ENCODE measurements at places on chromosomes 6 and 20.

DNA sequence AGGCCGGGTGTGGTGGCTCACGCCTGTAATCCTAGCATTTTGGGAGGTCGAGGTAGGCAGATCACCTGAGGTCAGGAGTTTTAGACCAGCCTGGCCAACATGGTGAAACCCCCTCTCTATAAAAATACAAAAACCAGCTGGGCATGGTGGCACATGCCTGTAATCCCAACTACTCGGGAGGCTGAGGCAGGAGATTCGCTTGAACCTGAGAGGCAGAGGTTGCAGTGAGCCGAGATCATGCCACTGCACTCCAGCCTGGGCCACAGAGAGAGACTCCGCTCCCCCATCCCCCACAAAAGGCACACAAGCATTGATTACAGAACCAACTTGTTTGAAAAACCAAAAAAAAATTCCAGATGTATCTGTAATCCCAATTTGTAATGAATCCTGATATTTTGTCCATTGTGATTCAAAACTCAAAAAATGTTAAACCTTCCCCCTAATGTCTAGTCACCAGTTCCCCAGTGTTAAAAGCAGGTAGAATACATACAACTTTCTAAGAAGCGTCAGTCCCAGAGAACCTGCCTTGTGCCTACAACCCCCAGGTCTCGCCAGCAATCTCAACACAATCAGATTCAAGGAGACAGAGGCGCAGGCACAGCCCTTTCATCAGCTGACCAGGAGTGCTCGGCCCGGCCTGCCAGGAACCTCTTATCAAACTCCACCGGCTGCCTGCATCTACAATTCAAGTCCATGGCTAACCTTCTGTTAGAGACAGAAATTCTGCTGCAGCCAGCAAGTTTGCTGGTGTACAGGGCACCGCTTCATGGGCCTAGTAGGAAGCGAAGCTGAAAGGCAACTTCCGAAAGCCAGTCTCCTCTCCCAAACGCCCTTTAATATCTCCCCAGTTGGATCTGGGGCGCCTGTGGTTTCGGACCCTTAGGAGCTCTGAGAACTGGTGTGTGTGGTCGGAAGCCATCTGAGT, 2.1 kb downstream of the EZR start:
- peak; percentile 38 for DNase-seq
- peak overlapping the region; percentile 100 for H3K4me3 ChIP-seq
- peak overlapping the region; percentile 99 for H3K27ac ChIP-seq
- peaks cover 29% of the 10 kb centered on the region for H3K4me1 ChIP-seq

- H3K36me3 ChIP-seq: no peaks in the 10 kb centered on the region
- H3K27me3 ChIP-seq: no peaks in the 10 kb centered on the region
- no peak overlapping the region for H3K4me3 ChIP-seq
These were observed 76.5 kb upstream of the TSHZ2 start for GRCh38 chr20:52895701-52896100.

DNA sequence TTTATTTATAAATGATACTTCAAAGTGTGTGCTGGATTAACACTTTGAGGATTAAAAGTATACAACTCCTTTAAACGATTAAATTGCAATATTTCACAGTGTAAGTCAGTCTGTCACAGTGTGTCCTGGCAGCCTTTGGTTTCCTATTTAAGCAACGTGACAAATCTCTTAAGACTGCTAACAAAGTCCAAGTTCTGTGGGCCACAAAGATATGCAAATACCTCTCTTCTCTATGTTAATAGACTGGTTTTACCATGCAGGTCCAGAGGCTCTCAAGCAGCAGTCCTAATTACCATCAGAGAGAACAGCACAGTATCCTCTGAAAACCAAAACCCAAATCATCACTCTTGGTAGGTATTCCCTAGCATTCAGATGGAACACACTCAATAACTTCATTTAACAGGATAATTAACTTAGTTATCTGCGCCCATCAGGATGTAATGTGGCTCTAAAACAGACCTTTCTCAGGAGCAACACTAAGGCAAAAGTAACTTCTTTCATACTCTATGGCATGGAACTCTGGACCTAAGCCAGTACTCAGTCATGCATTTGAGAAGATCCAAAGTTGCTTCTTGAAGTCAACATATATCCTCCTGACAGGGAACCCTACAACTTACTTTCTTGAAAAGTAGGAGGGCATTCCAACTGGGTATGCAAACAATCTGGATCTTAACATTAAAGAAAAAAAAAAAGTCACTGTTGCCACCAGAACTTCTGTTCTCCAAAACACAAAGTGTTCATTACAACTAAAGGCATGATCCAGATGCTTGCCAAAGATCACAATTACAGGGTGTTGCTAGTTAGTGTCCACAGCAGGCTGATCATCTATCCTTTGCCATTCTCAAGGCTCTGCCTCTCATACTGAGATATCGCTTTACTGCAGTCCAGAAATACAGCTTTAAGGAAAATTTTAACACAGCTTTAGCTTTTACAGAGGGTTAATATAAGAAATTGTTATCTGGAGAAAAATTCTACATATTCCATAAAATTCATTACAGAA, 53.2 kb downstream of the MAN1A1 start:
- H3K27me3 ChIP-seq: no peaks in the 10 kb centered on the region
- H3K4me3 ChIP-seq: no peak overlapping the region
- H3K27ac ChIP-seq: no peak overlapping the region
- peaks cover 9% of the 10 kb centered on the region for H3K4me1 ChIP-seq
- no peak for DNase-seq

- H3K27me3 ChIP-seq: no peaks in the 10 kb centered on the region
- H3K4me1 ChIP-seq: peaks cover 21% of the 10 kb centered on the region
- no peak overlapping the region for H3K4me3 ChIP-seq
These were observed 220.8 kb downstream of the TRDN start for GRCh38 chr6:123415844-123416468.

- no peak overlapping the region for H3K4me3 ChIP-seq
- no peaks in the 10 kb centered on the region for H3K4me1 ChIP-seq
- no peaks in the 10 kb centered on the region for H3K27me3 ChIP-seq
- DNase-seq: no peak
- no peak overlapping the region for H3K27ac ChIP-seq
These were observed 21.0 kb downstream of the NOL7 start for GRCh38 chr6:13635948-13636658.

- H3K27me3 ChIP-seq: no peaks in the 10 kb centered on the region
- DNase-seq: no peak
- no peak overlapping the region for H3K27ac ChIP-seq
- peaks cover 5% of the 10 kb centered on the region for H3K4me1 ChIP-seq
These were observed 20.1 kb downstream of the SRC start for GRCh38 chr20:37365760-37366638.

DNA sequence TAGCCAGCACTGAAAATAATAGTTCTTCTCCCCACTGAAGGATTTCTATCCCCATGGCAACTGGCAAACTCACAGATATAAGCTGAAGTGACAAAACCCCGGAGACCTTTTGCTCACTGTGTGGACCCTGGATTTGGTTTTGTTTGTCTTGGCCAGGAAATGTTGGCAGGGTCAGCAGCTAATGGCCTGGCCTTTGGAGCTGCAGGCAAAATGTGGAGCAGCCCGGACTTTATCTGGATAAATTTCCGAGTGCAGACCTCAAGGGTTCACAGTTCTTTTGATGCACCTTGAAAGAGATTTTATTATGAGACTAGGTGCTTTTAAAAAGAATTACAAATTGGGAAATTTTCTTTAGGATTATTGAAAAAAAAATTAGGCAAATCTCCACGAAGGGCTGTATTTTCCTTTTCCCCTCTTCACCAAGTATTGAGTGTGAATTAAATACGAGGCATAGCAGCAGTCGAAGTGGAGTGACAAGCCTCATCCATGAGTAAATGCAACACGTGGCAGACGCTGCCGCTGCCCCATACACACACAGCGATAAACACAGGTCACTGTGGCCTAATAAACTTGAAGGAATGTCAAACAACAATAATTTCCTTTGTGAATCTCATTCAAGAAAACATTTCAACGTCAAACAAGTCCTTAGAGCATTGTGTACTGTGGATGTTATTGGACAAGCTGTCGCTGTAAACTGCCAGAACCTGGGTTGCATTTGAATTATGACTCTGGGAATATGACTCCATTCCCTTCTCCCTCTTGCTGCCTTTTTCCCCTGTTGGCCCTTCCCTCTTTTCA, 35.1 kb upstream of the CCN6 start:
- DNase-seq: peak; percentile 76
- peaks cover 27% of the 10 kb centered on the region for H3K4me1 ChIP-seq
- H3K27me3 ChIP-seq: no peaks in the 10 kb centered on the region
- peak overlapping the region; percentile 55 for H3K27ac ChIP-seq
- no peak overlapping the region for H3K4me3 ChIP-seq
- no peaks in the 10 kb centered on the region for H3K36me3 ChIP-seq

- no peaks in the 10 kb centered on the region for H3K27me3 ChIP-seq
- H3K4me3 ChIP-seq: no peak overlapping the region
- H3K36me3 ChIP-seq: peaks cover 46% of the 10 kb centered on the region
- no peaks in the 10 kb centered on the region for H3K4me1 ChIP-seq
These were observed 348.3 kb downstream of the ESR1 start for GRCh38 chr6:152155792-152156191.

- H3K27me3 ChIP-seq: no peaks in the 10 kb centered on the region
- peaks cover 6% of the 10 kb centered on the region for H3K4me1 ChIP-seq
- H3K36me3 ChIP-seq: no peaks in the 10 kb centered on the region
These were observed 8.7 kb downstream of the PLCG1 start for GRCh38 chr20:41145821-41146620.

DNA sequence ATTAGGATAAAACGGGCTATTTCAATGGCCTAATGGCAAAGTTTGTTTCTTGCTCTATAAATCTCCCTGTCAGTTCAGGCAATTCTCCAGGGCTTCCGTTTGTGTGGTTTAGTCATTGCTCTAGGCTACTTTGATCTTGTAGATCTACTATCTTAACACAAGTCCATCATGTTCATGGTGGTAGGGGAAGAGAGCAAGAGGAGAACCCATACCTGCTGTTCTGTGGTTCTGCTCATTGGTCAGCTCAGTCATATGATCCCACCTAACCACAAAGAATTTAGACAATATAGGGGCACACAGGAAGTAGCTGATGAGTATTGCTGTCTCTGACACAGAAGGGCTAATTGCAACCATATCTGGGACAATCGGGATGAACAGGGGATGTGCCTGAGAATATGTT, 4.9 kb upstream of the DEK start:
- no peaks in the 10 kb centered on the region for H3K36me3 ChIP-seq
- H3K27ac ChIP-seq: no peak overlapping the region
- DNase-seq: no peak
- H3K27me3 ChIP-seq: peaks cover 3% of the 10 kb centered on the region
- no peak overlapping the region for H3K4me3 ChIP-seq

- no peak overlapping the region for H3K27ac ChIP-seq
- DNase-seq: no peak
- H3K27me3 ChIP-seq: no peaks in the 10 kb centered on the region
- no peaks in the 10 kb centered on the region for H3K4me1 ChIP-seq
- no peak overlapping the region for H3K4me3 ChIP-seq
- H3K36me3 ChIP-seq: no peaks in the 10 kb centered on the region
These were observed 518.3 kb downstream of the DHX35 start for GRCh38 chr20:39480276-39481043.

GRCh38 chr6:156167625-156168071, 609.5 kb upstream of the ARID1B start:
- no peaks in the 10 kb centered on the region for H3K27me3 ChIP-seq
- H3K27ac ChIP-seq: peak overlapping the region; percentile 65
- H3K36me3 ChIP-seq: no peaks in the 10 kb centered on the region
- peak overlapping the region; percentile 45 for H3K4me3 ChIP-seq
- peak; percentile 24 for DNase-seq

DNA sequence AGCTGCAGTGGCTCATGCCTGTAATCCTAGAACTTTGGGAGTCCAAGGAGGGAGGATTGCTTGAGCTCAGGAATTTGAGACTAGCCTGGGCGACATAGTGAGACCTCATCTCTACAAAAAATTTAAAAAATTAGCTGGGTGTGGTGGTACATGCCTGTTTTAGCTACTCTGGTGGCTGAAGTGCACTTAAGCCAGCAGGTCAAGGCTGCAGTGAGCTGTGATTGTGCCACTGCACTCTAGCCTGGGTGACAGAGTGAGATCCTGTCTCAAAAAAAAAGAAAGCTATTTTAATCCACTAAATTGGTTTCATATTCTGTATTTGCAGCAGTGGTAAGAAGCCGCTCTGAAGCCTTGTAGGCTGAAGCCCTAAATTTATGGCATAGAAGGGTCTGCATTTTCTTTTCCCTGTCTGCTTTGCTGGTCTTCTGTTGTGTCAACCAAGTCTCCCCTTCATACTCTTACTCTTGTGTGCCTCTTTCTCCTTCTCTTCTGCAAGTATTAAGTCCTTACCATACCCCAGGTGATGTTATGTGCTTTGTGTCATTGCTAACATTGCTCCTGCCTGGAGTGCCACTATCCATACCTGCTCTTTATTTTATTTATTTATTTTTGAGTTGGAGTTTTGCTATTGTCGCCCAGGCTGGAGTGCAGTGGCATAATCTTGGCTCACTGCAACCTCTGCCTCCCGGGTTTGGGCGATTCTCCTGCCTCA, 70.9 kb downstream of the MYO6 start:
- DNase-seq: no peak
- H3K4me1 ChIP-seq: no peaks in the 10 kb centered on the region
- no peaks in the 10 kb centered on the region for H3K36me3 ChIP-seq
- H3K27me3 ChIP-seq: no peaks in the 10 kb centered on the region
- no peak overlapping the region for H3K4me3 ChIP-seq

- peak overlapping the region; percentile 49 for H3K27ac ChIP-seq
- no peak overlapping the region for H3K4me3 ChIP-seq
- peaks cover 4% of the 10 kb centered on the region for H3K36me3 ChIP-seq
- DNase-seq: no peak
- no peaks in the 10 kb centered on the region for H3K27me3 ChIP-seq
- peaks cover 22% of the 10 kb centered on the region for H3K4me1 ChIP-seq
These were observed 26.2 kb downstream of the E2F3 start for GRCh38 chr6:20427856-20428255.

GRCh38 chr6:21593412-21593926, at the start of gene SOX4:
TSS of gene SOX4 (plus strand) at chr6:21593751. CDS start at chr6:21594535, 784 bp downstream.
- H3K27ac ChIP-seq: peak within 1 kb of the TSS; percentile 80
- peak; percentile 93 for DNase-seq
- no peaks in the 10 kb centered on the region for H3K27me3 ChIP-seq
- H3K36me3 ChIP-seq: no peaks in the 10 kb centered on the region
- peak within 1 kb of the TSS; percentile 78 for H3K4me3 ChIP-seq

GRCh38 chr6:131646249-131646670, 9.2 kb downstream of the ENPP3 start:
- DNase-seq: no peak
- no peak overlapping the region for H3K27ac ChIP-seq
- no peak overlapping the region for H3K4me3 ChIP-seq
- H3K4me1 ChIP-seq: no peaks in the 10 kb centered on the region

DNA sequence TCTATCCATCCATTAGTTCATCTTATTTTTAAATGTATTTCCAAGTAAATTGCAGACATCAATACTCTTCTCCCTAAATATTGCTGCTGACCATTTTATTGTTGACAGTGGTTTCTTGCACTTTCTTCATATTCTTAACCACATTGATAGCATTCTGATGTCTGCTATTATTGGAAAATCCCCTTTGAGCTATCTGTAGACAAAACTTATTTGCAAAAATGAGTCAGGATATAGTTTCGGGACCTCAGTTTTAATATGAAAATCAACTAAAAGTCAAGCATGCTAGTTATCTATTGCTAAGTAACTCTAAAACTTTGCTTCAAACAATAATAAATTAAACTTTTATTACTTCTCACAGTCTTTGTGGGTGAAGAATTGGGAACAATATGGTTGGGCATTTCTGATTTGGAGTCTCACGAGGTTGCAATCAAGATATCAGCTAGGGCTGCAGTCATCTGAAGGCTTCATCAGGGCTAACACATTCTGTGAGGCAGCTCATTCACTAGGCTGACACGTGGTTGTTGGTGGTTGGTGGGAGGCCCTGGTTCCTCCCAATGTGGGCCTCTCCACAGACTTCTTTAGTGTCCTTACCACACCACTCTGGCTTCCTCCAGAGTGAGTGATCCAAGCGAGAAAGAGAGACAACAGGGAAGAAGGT, 32.7 kb downstream of the CD109 start:
- H3K4me1 ChIP-seq: peaks cover 3% of the 10 kb centered on the region
- H3K27ac ChIP-seq: no peak overlapping the region
- no peaks in the 10 kb centered on the region for H3K36me3 ChIP-seq
- H3K4me3 ChIP-seq: no peak overlapping the region
- H3K27me3 ChIP-seq: no peaks in the 10 kb centered on the region

All from tibial artery (tissue), 4 donors.